CD4-positive, alpha-beta T cell treated with Interleukin-4 for 4 hours (primary cell): ENCODE measurements at places on chromosomes 2 and 18.

- no peak for DNase-seq
These were observed 148.3 kb downstream of the PLEKHA3 start for GRCh38 chr2:178628605-178629004.

DNA sequence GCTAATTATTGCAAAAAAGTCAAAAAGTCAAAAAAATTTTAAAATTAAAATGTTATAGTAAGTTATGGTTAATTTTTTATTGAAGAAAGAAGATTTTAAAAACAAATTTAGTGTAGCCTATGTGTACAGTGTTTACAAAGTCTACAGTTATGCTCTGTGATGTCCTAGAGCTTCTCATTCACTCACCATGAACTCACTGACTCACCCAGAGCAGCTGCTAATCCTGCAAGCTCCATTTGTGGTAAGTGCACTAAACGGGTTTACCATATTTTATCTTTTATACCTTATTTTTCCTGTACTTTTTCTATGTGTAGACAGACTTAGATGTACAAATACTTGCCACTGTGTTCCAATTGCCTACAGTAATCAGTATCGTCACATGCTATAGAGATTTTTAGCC is 788.2 kb downstream of the DSC3 start:
- DNase-seq = no peak

DNA sequence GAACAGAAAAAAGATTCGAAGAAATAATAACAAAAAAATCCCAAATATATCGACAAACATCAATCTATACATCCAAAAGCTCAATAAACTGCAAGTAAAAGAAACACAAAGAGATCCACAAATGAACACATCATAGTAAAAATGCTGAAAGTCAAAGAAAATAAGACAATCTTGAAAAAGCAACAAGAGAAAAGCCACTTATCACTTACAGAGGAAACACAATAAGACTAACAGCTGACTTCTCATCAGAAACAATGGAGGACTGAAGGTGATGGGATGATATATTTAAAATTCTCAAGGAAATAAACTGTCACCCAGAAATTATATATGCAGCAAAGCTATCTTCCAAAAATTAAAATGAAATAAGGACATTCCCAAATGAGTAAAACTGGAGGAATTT is 140.3 kb downstream of the NDUFA10 start:
- no peak for DNase-seq

- no peak for DNase-seq
These were observed 165.2 kb downstream of the MREG start for GRCh38 chr2:215848146-215848545.

GRCh38 chr2:192277494-192278109 is 82.9 kb upstream of the TMEFF2 start:
- DNase-seq = no peak

GRCh38 chr2:85893428-85894258 is 4.9 kb upstream of the ST3GAL5 start:
- no peak for DNase-seq

GRCh38 chr2:19987936-19988335 is 2.0 kb downstream of the WDR35 start:
- DNase-seq = no peak

GRCh38 chr18:79466591-79466990 is 70.9 kb downstream of the NFATC1 start:
- no peak for DNase-seq

- no peak for DNase-seq
These were observed 13.1 kb upstream of the GPR17 start for GRCh38 chr2:127632592-127633489.

- DNase-seq = no peak
These were observed 112.6 kb downstream of the PMS1 start for GRCh38 chr2:189896809-189897208.

DNA sequence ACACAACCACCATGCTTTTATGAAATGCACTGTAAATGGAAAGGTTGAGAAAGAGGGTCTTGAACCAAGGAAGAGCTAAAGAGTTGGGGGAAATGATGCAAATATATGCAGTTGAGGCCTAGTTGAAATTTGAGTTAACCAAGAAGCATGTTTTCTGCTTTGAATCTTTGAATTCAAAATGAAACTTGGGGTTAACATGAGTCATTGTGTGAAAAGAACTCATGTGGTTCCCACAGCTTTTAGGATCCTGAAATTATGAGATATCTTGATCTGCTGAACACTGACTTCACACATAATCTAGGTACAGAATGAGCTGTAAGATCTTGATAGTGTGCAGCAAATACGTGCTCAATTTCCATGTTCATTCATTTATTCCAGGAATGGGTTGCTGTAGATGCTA is 422.9 kb upstream of the TRIB2 start:
- DNase-seq = peak; percentile 17

- no peak for DNase-seq
These were observed 1.3 kb upstream of the SCLY start for GRCh38 chr2:238059505-238059904.

GRCh38 chr2:151552287-151552686 is 142.6 kb downstream of the RIF1 start:
- DNase-seq = no peak

GRCh38 chr2:216775043-216775453 is 79.7 kb upstream of the IGFBP5 start:
- DNase-seq = no peak

DNA sequence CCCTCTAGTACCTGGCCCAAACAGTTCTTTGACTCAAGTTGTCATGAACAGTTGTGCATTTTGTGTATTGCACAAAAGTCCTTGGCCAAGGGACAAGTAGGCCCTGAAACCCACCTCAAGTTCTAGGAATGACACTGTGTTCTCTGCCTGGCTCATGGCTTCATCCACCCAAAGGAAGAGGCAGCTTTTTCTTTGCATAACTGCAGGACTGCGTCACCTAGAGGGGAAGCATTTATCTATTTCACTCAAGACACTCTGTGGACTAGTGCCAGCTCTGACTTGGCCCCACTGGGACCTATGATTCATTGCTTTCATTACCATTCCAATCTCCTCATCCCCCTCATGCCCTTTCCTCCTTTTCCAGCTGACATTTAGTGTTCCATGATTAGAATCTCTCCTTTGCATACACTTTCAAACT is 119.3 kb upstream of the SIX2 start:
- DNase-seq = no peak

- no peak for DNase-seq
These were observed 6.2 kb downstream of the IMPA2 start for GRCh38 chr18:11987527-11987926.

DNA sequence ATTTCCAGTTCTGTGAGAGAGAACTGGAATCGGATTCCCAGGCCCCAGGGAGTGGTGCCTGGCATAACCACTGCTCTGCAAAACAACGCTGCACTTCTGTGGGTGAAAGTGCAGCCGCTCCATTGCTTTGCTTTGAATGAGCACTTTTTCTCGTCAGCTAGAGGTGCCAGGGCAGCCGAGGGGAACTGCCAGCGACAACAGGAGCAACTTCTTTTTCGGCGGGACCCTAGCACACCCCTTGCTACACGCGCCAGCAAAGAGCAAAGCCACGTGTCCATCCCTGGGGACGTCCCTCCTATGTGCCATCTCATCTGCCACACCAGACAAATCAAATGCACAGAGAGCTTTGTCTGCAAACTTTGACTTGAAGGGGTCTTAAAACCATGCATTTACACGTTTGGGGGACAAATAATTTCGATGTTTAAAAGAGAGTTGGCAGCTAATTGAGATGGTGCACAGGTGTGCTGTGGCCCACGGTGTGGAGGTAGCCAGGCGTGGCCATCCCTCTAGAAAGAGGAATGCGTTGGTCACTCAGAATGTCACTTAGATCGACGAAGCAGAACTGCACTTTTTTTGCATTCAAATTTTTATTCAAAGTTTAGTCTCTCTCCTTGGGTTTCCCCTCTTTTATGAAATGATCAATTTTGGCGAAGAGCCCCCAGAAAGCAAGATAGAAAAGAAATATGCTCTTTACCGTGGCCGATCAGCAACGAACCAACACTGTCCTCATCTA is 151.8 kb downstream of the MBP start:
- DNase-seq = no peak

GRCh38 chr18:9096007-9096371 is 6.5 kb upstream of the NDUFV2 start:
- DNase-seq = no peak

GRCh38 chr2:67214585-67215185 is 182.4 kb upstream of the ETAA1 start:
- no peak for DNase-seq

- DNase-seq = no peak
These were observed 1310.5 kb upstream of the NRXN1 start for GRCh38 chr2:52342458-52342857.

DNA sequence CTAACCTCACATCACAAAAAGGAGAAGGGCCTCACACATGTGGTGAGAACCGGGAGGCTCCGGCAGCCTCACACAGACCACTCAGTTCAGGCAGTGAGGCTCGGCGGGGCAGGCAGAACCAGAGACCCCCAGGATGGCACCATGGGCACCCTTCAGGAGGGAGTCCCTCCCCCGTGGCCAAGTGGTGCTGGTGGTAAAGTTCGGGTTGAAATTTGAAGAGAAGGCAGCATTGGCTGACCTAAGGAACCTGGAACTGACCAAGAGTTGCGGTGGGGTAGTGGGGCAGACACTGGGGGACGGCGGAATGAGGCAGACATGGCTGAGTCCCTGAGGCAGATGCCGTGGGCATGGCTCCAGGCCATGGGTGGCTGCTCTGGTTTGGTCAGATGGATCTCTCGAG is 239.3 kb upstream of the MYT1L start:
- no peak for DNase-seq

DNA sequence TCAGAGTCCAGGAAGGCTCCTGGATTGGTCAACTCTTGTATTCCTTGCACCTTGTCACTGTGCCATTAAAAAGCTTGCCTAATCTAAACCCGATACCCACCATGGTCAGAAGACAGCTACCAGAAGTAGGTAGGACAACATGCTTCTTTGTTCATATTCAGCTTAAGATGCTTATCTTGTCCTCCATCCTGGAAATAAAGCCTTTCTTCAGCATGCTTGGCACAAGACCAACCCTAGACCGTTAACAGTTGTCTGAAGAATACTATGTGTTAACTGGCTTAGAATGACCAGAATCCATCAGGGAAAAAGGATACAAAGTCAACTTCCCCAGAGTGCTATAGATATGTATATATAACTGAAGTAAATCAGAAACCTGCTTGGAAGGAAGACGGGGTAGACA is 193.9 kb downstream of the ZRANB3 start:
- DNase-seq = no peak

DNA sequence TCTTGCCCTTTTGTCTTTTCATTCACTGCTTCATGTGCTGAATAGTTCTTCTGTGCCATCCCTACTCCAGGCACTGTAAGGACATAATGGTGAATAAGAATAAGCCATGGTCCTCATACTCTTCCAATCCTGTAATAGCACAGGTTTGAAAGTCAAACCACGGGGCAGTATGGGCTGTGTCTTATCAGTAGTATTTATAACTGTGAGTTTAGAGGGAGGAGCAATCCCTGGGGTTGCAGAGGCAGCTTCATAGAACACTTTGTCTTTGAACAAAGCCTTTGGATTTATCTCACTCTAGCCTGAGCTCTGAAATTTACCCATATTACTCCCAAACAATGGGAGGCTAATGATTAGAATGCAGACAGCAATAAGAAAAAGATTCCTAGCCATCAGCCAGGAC is 30.2 kb upstream of the ALK start:
- no peak for DNase-seq

GRCh38 chr18:13217466-13217961 is 1.0 kb upstream of the LDLRAD4 start:
- DNase-seq = peak; percentile 33

- DNase-seq = no peak
These were observed 21.7 kb downstream of the METTL21A start for GRCh38 chr2:207603486-207603885.

- no peak for DNase-seq
These were observed 241.2 kb downstream of the ANAPC1 start for GRCh38 chr2:111642586-111643327.
